ENCODE measurements at places on chromosomes 16 and 17. TPM values are rescaled to one million over a fixed set of nuclear protein-coding genes. Genes with fewer than 3 reads are reported as not detected.
A peak's percentile ranks its signal among the peaks of the same experiment; 100 is the strongest.

Gene TBC1D3
- not detected for total RNA-seq

Gene KCNH4
- not detected for total RNA-seq

DNA sequence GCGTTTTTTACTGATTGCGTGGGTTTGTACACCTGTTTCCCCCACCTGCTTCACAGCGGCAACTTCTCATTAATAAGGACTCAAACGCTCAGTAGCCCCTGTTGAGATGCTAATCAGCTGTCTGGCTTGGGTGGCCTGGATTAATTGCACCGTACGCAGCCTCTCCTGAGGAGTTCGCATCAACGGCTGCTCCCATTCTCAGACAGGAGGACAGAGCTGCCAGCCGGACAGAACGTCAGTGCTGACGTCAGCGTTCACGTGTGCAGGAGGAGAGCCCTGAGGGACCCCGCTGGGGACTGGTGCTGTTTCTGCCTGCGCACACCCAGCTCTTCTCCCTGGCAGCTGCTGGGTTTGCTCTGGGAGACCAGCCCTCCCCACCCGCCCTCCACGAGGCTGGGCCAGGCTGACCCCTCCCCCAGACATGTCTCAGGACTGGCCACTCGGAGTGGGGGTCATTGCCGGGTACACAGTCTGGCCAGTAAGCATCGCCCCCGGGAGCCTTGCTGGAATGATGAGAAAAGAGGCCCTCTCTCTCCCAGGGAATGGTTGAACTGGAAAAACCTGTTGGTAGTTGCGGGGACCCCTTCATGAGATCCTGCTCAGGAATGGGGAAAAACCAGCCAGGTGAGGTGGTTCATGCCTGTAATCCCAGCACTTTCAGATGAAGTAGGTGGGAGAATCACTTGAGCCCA is 5.7 kb upstream of the BANP start:
- peaks cover 3% of the 10 kb centered on the region for H3K4me1 ChIP-seq
- peak; percentile 59 for DNase-seq
- H3K36me3 ChIP-seq = no peaks in the 10 kb centered on the region

Gene ZNF469
- 19.0 TPM for total RNA-seq

Gene EPN3
- not detected for total RNA-seq

DNA sequence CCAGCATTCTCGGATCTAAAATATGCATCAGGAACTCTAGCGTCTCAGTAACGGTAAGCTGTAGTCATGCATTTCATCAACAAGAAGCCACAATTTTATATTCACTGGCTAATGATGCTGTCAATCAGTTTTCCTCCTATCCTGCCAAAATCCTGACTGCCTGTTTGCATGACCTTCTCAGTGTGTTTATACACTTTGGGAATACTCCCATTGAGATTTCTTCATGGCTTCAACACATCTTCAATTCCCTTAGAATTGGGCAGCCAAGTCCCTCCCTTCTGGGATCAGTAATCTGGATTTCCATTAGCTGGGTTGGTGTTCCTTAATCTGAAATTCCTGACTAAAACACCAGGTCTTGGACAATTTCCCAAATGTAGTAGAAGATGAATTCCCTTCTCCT is 348.9 kb upstream of the DYNLRB2 start:
- H3K4me1 ChIP-seq = no peaks in the 10 kb centered on the region
- no peak overlapping the region for H3K27ac ChIP-seq
- H3K27me3 ChIP-seq = no peaks in the 10 kb centered on the region
- no peaks in the 10 kb centered on the region for H3K36me3 ChIP-seq
- no peak for DNase-seq

- peaks cover 61% of the 10 kb centered on the region for H3K27me3 ChIP-seq
- no peak overlapping the region for H3K4me3 ChIP-seq
- peak; percentile 72 for DNase-seq
- no peaks in the 10 kb centered on the region for H3K4me1 ChIP-seq
- H3K36me3 ChIP-seq = no peaks in the 10 kb centered on the region
Observed at GRCh38 chr17:79626156-79626890, 15.5 kb upstream of the RBFOX3 start.

DNA sequence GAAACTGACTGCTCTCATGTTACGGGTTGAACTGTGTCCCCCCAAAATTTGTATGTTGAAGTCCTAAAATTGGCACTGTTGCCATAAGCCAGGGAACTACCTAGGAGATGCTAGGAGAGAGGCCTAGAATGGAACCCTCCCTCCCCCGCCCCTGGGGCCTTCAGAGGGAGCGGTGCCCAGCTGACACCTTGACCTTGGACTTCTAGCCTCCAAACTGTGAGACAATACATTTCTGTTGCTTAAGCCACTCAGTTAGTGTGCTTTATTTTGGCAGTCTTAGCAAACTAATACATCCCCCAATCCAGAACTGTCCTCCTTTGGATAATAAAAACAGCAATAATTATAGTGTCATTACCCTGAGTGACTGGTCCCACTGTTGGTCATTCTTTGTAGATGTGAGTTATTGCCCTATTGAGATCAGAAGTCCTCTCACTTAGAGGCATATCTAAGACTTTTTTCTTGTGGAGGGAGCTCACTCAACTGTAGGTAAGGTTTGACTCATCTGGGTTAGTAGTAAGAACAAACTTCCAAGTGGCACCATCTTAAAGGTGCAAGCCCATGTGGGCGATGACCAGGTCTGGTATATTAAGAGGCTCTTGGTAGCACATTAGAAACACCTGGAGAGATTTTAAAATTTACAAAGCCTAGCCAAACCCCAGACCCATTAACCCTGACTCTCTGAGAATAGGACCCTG is 93.0 kb upstream of the HLF start:
- H3K4me1 ChIP-seq = peaks cover 4% of the 10 kb centered on the region
- no peak overlapping the region for H3K27ac ChIP-seq
- H3K36me3 ChIP-seq = peaks cover 11% of the 10 kb centered on the region
- DNase-seq = no peak
- H3K4me3 ChIP-seq = no peak overlapping the region
- H3K27me3 ChIP-seq = no peaks in the 10 kb centered on the region

GRCh38 chr17:62572488-62572887 is 55.0 kb upstream of the MRC2 start:
- H3K4me3 ChIP-seq = peak overlapping the region; percentile 14
- no peak for DNase-seq
- peaks cover 32% of the 10 kb centered on the region for H3K4me1 ChIP-seq
- H3K36me3 ChIP-seq = peaks cover 7% of the 10 kb centered on the region
- H3K27me3 ChIP-seq = no peaks in the 10 kb centered on the region

DNA sequence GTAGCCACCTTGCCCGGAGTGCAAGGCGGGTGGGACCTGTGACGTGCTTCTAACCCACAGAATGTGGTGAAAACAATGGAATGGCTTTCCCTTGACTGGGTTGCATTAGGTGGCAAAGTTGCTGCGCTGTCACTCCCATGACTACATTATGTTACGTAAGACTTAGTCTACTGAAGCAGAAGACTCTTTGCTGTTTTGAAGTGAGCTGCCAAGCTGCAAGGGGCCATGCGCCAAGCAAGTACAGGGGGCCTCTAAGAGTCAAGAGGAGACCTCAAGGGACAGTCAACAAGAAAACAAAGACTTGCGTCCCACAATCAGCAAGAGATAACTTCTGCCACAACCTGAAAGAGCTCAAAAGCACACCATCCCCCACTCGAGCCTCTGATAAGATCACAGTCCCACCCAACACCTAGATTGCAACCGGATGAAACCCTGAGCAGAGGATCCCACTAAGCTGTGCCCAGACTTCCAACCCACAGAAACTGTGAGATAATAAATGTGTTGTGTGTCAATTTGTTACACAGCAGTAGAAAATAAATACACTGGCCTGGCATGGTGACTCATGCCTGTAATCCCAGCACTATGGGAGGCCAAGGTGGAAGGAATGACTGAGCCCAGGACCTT is 16.5 kb downstream of the ANKRD11 start:
- H3K4me1 ChIP-seq = peaks cover 76% of the 10 kb centered on the region
- no peaks in the 10 kb centered on the region for H3K36me3 ChIP-seq
- no peaks in the 10 kb centered on the region for H3K27me3 ChIP-seq
- peak; percentile 6 for DNase-seq
- no peak overlapping the region for H3K4me3 ChIP-seq

Gene KRTAP17-1
- total RNA-seq = not detected

Gene NUP93
- 50.0 TPM for total RNA-seq

DNA sequence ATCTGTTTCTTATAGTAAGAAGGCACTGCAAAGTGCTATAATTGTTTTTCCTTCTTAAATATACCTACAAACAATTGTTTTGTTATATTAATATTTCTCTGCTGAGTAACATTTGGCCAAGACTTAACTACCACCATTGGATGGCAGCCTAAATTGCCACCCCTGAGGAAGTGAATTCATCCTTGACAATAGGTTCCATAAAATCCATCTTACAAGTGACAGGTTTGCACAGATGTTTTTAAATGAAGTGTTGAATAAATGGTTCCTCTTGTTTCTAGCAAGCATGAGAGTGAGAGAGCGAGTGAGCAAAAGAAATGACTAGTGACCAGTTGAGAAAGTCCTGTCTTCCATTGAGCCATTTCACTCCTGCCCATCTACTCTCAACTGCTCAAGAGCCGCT is 8.3 kb upstream of the MPHOSPH6 start:
- no peaks in the 10 kb centered on the region for H3K4me1 ChIP-seq
- H3K27me3 ChIP-seq = peaks cover 54% of the 10 kb centered on the region
- H3K4me3 ChIP-seq = no peak overlapping the region

GRCh38 chr17:7606280-7606679 is 8.4 kb downstream of the FXR2 start:
- no peak for DNase-seq
- peaks cover 21% of the 10 kb centered on the region for H3K4me1 ChIP-seq
- no peak overlapping the region for H3K27ac ChIP-seq

- H3K4me1 ChIP-seq = peaks cover 7% of the 10 kb centered on the region
- no peak overlapping the region for H3K4me3 ChIP-seq
- no peak for DNase-seq
- H3K27ac ChIP-seq = no peak overlapping the region
- H3K36me3 ChIP-seq = peaks cover 2% of the 10 kb centered on the region
- no peaks in the 10 kb centered on the region for H3K27me3 ChIP-seq
Observed at GRCh38 chr16:339680-340079, 12.8 kb downstream of the AXIN1 start.

DNA sequence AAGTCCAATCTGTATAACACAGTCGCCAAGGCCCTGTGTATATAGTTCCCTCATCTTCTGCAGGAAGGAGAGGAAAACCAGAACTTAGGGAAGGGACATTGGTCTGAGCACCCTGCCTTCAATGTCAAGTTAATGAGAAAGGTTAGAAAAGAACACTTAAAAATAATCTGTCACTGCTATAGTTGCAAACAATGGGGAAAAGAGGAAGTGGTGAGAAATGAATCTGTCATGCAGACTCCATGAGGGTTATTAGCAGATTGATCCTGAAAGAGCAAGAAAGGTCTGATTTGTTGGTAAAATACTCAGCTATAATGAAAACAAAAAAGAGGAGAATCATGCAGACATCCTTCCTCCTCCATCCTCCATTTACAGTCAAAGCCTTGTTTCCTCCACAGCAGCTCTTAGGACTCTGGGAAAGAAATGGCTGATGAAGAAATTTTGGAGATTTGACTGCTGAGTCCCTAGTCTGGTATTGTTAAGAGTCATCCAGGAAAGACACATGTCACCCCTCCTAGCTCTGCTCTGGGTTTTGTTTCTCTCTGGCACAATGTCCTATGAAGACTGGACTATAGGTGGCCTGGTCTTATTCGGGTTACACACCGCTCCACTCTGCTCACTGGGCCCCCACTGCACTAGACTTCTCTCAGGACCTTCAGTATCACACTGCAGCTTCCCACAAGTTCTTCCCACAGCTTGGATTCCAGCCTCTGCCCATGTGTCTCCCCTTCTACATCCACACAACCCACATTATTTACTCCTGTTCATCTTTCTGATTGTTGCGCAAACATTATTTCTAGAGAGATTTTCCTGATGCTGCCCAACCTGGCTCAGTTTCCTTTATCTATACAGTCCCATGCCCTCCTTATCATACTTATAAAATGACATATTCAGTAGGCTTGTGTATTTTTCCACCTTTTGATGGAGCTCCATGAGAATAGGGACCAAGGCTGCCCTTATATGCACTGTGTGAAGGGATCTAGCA is 56.5 kb upstream of the XYLT1 start:
- no peaks in the 10 kb centered on the region for H3K36me3 ChIP-seq
- peaks cover 2% of the 10 kb centered on the region for H3K27me3 ChIP-seq
- H3K4me3 ChIP-seq = no peak overlapping the region
- H3K4me1 ChIP-seq = no peaks in the 10 kb centered on the region
- no peak for DNase-seq

Measured in chondrocyte (in vitro differentiated cells).